Smooth muscle cell of the brain vasculature (primary cell): ENCODE measurements at places on chromosomes 16 and 17.

DNA sequence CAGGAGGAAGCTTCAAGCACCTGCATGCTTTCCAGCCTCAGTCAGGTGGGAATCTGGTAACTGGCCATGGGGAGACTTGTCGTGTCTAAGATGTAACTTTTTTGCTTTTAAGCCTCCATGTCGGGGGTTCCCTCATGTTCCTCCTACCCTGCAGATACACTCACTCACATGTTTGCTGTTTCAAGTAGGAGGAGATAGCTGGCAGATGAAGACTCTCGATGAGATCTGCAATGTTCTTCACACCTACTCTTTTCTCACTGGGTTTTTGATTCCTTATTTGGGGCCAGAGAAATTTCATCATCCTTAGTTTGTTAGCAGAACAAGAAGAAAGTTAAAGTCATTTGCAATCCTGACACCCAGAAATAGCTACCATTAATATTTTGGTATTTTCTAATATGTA, 24.7 kb downstream of the UTP4 start:
- DNase-seq, result no peak

DNA sequence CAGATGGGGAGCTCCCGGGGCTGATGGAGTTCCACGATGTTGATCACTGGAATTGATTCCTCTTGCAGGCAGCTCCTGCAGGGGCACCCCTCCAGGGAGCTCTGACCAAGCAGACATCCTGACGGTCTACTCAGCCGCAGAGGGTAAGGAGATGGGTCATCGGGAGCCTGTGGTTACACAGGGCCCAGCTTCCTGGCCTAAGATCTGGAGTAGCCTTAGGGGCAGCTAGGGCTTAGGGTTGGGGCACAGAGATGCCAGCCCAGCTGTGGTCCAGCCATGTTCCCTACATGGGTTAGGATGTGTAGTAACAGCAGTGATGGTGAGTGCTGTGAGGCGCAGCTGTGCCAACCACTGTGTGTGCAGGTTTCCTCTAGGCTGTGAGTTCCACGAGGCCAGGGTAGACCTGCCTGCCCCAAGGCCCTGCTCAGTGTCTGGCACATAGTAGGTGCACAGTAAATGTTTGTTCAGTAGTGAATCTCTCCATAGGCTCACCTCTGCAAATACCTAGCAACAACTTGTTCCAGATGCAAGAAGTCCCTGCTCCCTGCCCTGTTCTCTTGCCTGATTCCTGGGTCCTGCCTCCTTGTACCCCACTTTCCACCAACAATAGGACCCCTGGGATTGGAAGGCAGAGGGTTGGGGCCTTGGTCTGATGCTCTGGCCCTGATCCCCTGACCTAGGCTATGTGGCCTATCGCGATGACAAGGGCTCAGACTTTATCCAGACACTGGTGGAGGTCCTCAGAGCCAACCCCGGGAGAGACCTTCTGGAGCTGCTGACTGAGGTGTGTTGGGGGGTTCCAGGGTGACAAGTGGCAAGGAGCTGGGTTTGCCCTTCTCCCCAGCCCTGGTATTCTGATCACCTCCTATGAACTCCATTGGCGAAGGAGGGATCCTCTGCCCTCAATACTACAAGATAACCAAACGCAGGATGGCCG, 13.7 kb downstream of the ZNF213 start:
- no peak for DNase-seq

DNA sequence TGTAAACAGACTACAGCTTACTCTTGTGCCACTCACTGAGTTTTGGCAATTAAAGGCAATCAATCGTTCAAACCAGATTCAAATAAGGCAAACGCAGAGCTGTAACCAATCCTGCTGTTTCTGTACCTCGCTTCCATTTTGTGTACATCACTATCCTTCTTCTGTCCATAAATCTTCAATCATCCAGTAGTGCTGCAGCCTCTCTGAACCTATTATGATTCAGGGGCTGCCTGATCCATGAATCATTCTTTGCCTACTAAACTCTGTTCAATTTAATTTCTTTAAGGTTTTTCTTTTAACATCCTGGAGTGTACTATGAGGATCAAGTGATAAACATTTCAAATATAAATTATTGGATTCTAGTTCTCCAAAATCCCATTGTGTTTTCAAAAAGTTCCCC, 93.9 kb downstream of the CEP112 start:
- DNase-seq, result no peak

DNA sequence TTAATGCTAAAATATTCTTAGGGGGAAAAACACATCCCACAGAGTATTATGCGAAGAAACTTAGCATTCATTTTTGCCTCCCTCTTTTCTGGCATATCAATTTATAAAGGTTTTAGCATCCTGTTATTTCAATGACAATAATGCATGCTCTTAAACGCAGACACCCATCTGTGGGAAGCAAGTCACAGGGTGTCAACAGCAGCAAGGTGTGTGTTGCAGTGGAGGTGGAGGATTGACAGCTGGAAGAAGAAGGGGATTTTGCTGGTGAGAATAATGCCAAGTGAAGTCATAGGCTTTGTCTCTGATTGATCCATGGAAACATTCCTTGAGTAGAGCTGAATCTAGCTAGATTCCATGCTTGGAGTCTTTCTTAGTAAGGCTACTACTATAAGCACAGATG, 498.1 kb downstream of the NPIPA7 start:
- DNase-seq, result no peak

GRCh38 chr16:68031951-68032350, 8.9 kb downstream of the DUS2 start:
- no peak for DNase-seq

DNA sequence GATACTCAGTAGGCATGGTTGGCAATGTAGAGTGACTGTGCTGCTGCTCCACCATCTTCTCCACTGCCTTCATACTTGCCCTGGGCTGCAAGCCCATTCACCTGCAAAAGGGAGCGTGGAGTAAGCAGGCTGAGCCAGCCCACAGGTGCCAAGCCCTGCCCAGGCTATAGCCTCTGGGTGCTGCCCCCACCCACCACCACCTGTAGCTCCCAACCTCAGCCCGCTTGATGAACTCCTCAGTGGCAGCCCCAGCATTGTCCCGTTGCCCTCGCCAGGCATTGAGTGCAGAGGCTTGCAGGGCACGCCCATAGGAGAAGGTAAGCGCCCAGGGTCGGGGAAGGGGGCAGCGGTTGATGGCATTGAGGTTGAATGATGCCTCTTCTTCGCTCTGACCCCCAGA, 2.2 kb upstream of the PIGS start:
- no peak for DNase-seq

DNA sequence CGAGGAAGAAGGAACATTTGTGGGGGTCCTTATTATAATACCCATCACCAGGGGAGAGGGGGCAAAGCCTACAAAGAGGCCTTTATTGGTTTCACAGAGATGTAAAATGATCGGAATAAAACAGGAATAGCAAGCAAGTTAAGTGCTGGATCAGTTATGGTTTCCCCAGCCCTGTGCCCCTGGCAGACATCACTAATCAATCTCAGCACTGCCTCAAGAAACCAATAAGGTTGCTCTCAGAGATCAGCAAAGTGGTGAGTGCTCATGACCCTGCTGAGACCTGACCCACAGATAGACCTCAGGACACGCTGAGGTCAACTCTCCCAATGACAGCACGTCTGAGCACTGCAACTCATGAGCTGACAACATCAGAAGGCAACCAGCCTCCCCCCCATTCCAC, 66.3 kb downstream of the ZNF423 start:
- no peak for DNase-seq

DNA sequence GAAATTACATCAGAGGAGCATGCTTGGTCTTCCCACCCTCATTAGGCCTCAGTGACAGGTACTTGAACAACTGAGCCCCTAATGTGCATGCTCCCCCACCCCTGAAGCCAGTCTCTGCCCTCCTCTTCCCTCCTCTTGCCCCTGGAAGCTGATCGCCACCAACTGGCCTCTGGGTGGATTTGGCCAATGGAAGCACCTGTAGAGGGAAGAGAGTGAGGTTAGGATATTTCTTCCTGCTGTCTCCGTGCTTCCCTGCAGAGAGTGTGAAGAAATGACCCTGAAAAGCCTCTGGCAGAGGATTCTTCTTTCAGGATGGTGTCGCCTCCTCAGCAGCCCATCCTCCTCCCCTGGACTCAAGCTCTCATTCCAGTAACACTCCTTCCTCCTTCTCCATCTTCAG, 5.9 kb upstream of the CBLN1 start:
- no peak for DNase-seq

- no peak for DNase-seq
These were observed 706.4 kb upstream of the GOT2 start for GRCh38 chr16:59440502-59440901.

GRCh38 chr17:72233986-72234385, 113.2 kb downstream of the SOX9 start:
- no peak for DNase-seq

DNA sequence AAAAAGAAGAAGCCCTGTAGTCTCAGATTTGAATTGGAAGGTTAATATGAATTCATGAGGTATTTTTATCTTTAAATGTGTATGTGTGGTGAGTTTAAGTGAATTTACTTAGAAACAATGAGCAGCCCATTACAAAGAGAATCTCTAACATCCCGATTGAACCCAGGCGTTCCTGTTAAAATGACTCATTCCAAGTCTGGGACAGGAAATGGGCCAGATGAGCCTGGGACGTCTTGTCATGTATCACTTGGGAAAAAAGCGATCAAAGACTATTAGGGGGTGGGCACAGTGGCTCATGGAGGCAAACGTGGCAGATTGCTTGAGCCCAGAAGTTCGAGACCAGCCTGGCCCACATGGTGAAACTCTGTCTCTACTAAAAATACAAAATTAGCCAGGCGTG, 81.6 kb downstream of the SEC14L1 start:
- DNase-seq, result no peak

- no peak for DNase-seq
These were observed 42.6 kb downstream of the GDE1 start for GRCh38 chr16:19479302-19479721.

- no peak for DNase-seq
These were observed 20.5 kb downstream of the USP36 start for GRCh38 chr17:78819806-78820792.

- no peak for DNase-seq
These were observed 145.0 kb downstream of the SLC39A11 start for GRCh38 chr17:72947475-72947874.

DNA sequence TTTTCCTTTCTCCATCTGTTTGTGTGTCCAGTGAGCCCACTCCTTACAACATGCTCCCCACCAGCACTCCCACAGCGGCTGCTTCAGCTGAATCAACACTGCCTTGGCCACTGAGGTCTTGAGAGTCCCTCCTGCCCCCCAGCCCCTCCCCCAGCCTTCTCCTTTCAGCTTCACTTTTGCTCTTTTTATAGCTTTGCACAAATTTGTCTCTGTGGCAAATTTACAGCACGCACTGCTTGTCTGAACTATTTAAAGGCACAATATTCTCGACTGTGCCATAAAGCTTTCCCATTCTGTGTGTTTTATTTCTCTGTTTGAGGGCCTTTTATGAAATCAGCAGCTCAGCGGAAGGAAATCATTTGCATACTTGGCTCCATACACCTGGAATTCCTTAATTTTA, 579.3 kb downstream of the TOX3 start:
- peak; percentile 12 for DNase-seq

GRCh38 chr17:78144147-78144719, 2.0 kb upstream of the C17orf99 start:
- DNase-seq, result peak; percentile 89

DNA sequence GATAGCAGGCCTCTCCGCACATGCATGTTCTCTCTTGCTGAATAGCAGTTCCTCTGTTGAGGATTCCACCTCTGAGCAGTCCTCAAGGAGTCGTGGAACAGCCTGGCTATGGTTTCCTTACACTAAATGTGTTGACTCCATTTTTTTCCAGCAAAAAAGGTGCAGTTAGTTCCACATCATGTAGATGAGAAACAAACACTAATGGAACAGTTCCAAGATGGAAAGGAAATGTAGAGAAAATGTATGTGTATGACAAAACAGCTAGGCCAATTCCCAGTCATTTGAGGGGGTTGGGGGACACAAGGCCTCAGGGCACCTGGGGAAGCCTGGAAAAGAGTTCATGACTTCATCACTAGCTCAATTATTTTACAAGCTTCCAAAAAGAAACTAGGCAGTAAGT, 90.0 kb downstream of the CFDP1 start:
- no peak for DNase-seq

DNA sequence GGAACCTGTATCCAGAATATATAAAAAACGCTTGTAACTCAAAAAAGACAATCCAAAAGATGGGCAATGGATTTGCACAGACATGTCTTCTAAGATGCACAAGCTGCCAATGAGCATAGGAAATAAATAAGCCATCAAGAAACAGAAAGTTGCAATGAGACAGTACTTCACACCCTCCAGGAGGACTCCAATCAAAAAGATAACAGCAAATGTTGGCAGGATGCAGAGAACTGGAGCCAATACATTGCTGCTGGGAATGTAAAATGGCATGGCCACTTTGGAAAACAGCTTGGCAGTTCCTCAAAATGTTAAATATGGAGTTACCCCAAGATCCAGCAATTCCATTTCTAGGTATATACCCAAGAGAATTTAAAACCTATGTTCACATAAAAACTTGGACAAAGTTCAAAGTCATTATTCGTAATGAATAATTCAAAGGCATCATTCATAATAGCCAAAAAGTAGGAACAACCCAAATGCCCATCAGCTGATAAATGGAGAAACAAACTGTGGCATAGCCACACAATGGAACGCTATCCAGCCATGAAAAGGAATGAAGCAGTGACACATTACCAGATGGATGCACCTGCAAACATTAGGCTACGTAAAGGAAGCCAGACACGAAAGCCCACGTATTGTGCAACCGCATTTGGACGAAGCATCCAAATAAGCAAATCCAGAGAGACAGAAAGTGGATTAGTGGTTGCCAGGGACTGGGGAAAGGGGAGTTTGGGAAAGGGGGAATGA, 25.6 kb downstream of the GGA2 start:
- DNase-seq, result no peak

- no peak for DNase-seq
These were observed 204.5 kb downstream of the WWOX start for GRCh38 chr16:78303946-78304345.

DNA sequence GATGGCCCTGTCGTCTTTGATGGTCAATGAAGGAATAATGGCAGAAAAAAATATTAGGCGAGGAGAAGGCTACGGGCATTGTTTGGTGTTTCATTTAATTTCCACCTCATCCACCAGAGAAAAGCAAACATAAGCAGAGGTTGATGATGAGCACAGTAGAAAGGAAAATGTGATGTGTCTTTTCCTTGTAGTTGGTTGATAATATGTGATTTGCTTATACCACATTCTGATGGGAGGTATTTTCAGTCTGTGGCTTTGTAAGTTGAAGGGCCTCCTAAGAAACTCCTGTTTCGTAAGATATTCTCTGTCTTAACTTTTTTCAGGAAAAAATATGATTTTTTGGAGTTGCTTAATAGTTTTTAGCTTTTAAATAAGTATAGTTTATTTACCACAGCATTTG, 215.7 kb downstream of the PRKCA start:
- no peak for DNase-seq

- no peak for DNase-seq
These were observed 236.8 kb downstream of the IRX3 start for GRCh38 chr16:54049591-54050458.

- no peak for DNase-seq
These were observed 190.7 kb downstream of the C16orf95 start for GRCh38 chr16:87126403-87127025.
